ENCODE measurements at places on chromosomes 4 and X.

GRCh38 chr4:34417160-34417559 is 1827.2 kb downstream of the ARAP2 start:
- no peak for DNase-seq

DNA sequence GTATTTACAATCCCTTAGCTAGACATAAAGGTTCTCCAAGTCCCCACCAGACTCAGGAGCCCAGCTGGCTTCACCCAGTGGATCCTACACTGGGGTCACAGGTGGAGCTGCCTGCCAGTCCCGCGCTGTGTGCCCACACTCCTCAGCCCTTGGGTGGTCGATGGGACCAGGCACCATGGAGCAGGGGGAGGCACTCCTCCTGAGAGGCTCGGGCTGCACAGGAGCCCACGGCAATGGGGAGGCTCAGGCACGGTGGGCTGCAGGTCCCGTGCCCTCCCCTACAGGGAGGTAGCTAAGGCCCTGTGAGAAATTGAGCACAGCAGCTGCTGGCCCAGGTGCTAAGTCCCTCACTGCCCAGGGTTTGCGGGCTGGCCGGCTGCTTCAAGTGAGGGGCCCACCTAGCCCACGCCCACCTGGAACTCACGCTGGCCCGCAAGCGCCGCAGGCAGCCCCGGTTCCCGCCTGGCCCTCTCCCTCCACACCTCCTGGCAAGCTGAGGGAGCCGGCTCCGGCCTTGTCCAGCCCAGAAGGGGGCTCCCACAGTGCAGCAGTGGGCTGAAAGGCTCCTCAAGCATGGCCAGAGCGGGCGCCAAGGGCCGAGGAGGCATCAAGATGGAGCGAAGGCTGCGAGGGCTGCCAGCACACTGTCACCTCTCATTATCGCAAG is 113.9 kb downstream of the PRDM5 start:
- no peak for DNase-seq

DNA sequence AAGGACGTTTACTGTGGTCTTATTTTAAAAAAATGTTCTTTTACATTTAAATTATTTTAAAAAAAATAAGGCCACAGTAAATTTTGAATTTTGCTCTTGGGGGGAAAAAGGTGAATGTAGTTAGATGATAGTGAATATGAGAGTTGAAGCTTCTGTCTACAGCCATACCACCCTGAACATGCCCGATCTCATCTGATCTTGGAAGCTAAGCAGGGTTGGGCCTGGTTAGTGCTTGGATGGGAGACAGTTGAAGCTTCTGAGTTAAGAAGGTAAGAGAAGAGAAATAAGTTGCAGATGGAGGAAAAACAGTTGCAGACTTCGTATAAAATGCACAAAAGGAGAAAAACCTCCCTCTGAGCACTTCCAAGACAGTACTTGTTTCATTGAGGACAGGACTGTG is 115.6 kb upstream of the NR3C2 start:
- DNase-seq, result no peak

DNA sequence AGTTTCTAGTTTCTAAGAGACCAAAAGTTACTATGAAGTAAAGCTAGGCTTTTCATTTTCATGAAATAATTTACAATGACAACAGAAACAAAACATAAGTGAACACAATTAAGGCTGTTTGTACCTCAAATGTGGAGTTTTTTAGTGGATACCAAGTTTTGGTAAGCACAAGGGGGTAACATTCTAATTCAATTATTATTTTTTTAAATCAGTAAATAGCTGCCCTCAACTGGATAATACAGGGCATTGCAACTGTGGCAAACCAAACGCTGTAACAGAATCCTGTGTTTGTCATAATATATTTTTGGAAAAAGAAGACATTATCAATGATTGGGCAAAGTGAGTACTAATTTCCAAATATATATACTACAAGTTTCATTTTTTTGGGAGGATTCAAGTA is 150.3 kb downstream of the FBXW7 start:
- no peak for DNase-seq

DNA sequence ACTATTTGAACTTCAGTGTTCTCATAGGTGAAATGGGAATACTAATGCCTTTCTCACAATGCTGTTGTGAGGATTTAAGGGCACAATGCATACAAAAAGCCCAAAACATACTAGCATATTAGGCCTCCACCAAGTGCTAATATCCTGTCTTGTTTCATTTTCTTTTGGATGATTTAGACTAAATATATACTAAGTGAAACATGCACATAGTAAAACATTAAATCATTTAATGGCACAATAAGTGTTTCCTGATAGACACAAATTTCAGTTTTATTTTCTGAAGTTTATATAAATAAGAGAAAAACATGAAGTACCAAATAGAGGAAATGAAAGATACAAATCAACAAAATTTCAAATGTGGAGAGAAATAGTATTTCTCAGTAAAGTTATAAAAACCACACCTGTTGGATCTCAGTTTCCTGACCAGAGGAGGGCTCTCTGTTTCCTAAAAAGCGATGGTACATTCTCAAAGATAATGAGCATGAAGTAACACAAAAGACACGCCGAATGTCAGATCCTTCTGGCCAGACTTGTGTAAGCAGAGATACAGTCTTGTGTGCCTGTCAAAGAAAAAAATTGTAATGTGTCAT is 25.1 kb downstream of the DDX60 start:
- DNase-seq, result no peak

- DNase-seq, result peak; percentile 42
Observed at GRCh38 chr4:119286377-119287002, 35.4 kb downstream of the FABP2 start.

DNA sequence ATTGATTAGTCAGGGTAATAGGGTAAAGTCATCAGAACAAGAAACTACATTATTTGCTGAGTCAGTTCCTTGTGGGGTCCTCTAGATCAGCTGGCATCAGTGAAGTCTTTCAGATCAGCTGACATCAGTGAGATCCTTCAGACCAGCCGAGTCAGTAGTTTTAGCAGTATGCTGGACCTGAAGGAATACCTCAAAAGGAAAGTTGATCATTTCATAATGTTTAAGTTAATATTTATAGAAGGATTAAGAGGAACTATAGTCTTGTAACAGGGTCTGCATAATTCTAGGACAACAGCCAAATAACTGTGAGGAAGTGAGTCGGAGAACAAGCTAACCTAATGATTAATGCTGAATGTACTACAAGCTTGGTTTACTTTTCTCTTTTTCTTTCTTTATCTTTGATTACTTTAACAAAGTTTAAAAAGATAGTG is 958 bp upstream of the UGT2B7 start:
- DNase-seq, result no peak

DNA sequence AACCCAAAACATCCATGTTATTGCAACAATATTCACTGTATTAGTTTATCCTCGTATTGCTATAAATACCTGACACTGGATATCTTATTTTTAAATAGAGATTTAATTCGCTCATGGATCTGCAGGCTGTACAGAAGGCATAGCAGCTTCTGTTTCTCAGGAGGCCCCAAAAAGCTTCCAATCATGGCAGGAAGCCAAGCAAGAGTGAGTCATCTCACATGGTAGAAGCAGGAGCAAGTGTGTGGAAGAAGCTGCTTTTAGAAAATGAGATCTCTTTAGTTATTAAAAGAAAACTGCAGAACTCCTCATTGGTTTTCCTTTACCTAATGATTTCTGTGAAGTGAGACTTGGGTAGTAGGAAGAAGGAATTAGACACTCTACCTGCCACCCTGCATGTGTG is 16.4 kb downstream of the ZNF732 start:
- no peak for DNase-seq

All from CD4-positive, alpha-beta T cell treated with Interleukin-6 at 100 ng/mL for 8 hours (primary cell).